T-helper 2 cell (primary cell): ENCODE measurements at places on chromosomes 6 and 20.

DNA sequence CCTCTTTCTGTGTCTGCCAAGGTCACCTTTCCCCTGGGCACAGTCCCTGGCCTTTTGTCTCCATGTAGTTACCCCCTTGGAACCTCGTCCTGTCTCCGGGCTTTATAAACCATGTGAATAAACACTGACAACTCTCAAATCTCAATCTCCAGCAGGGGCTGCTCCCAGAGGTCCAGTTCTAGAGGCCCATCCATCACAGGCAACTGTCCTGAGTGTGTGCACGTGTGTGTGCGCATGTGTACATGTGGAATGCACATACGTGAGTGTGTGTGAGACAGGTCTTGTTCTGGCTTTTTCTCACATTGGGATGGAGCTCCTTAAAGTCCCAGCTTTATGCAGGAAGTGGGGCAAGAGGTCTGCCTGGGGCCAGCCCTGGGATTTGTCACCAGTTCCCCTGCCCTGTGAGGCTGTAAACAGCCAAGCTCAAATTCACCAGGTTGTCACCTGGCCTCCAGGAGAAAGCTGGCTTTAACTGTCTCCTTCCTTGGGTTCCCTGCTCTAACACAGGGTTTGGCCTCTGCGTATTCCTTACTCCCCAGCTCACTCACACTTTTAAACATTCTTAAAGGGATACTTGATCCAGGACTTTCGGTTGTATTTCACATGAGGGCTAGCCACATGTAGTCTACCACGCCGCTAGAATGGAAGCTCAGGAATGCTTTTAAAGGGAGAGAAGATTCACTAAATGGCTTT lies 42.7 kb downstream of the RAMACL start:
- no peak for DNase-seq

GRCh38 chr6:113821445-113821844 lies 35.7 kb upstream of the MARCKS start:
- DNase-seq = no peak

- DNase-seq = no peak
These were observed 60.0 kb downstream of the CNKSR3 start for GRCh38 chr6:154450498-154450897.

- no peak for DNase-seq
These were observed 73.9 kb downstream of the F13A1 start for GRCh38 chr6:6246544-6246943.

DNA sequence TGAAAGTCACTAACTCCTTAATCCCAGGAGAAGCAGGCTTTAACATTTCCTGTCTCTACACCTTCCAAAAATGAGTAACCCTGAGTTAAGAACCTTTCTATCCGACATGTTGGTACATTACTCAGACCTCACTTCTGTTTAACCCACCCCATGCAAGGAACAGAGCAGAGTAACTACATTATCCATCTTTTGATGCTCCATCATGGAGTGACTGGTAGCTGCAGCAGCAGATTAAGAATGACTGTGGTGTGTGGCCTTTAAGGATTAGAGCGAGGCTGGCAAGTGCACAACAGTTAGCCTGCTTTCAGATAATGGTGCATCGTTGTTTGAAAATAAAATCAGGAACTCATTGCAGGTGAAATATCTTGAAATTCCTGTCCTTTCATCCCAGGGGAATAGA lies 2.0 kb downstream of the TRAF3IP2 start:
- DNase-seq = no peak

DNA sequence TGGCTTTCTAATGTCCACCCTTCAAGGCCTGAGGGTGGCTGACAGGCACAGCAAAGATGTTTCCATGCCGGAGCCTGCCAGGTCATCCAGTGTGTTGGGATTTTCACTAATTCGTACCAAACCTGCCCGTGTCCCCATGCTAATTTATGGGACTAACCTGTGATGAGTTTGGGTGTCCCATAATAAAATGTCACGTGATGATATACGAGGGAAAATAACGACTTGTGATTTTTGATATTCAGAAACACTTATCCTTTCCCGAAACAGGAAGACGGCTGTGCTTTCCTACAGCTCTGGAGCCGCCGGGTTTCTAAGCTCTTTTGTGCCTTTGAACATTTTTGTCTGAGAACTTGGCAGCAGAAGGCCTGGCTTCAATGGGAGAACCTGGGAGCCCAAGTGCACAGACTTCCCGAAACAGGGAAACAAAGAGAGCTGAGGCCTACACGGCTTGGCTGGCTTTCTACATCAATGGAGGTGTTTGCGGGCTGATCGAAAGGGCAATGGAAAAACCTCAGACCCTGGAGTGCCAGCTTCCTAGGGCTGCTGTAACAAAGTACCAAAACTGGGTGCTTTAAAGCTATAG lies 171.9 kb upstream of the JARID2 start:
- no peak for DNase-seq

DNA sequence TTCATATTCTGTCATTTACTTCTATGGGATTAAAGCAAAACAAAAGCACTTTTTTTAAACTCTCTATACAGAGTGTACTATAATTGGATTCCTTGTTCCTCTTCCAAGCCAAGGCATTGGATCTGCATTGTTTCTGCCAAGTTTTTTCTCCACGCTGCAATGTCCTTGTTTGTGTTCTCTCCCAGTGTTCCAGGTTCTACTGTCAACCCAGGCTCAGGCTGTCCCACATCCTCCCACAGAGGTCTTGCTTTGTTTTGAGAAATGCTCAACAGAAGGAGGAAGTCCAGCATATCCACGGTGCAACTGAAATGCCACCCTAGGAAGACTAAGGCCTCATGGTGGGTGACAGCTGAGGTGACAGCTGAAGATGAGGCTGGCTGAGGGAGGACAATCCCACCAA lies 287.1 kb upstream of the PRDM1 start:
- DNase-seq = no peak

GRCh38 chr20:39946053-39946810 lies 742.8 kb downstream of the MAFB start:
- DNase-seq = no peak

DNA sequence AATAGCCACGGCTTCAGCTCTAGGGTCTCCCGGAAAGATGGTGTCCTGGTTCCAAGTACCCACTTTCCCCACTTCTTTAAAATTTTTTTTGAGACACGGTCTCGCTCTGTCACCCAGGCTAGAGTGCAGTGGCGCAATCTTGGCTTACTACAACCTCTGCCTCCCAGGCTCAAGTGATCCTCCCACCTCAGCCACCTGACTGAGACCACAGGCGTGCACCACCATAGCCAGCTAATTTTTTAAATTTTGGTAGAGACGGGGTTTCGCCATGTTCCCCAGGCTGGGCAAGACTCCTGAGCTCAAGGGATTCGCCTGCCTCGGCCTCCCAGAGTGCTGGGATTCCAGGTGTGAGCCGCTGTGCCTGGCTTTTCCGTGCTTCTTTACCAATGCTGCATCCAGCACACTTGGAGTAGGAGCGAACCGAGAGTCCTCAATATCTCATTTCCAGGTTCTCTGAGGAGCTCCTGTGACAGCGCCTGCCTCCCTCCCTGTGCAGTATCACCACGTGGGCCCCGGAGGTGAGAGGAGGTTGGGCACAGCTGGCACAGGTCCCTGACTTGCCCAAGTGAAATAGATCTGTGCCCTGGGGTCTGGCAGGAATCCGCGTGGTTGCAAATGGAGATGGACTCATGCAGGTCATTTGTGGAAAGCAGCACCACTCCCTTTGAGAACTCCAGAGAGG lies 37.3 kb downstream of the EZR start:
- no peak for DNase-seq

DNA sequence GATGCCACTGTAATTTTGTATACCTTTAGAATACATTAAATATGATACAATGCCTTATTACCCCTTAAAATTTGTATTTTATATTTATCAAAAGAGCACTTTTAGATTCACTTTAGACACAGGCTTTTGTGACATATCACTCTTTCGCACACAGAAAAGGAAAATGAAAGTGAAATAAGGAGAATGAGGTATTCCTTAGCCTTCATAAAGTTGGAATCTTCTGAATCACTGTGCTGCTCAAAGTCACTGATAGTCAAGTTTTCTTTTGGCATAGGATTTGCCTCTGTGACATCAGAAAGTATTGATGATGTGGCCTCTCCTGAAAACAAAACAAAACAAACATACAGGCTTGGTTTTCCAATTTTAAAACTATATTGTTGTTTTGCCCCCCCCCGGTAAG lies 1097.1 kb downstream of the KIF16B start:
- DNase-seq = no peak

GRCh38 chr20:14178528-14178927 lies 158.9 kb downstream of the FLRT3 start:
- no peak for DNase-seq

- DNase-seq = peak; percentile 60
These were observed 2.7 kb downstream of the SLC32A1 start for GRCh38 chr20:38726804-38727606.

- no peak for DNase-seq
These were observed 11.7 kb upstream of the MAPK13 start for GRCh38 chr6:36118550-36119107.

GRCh38 chr6:133977983-133978895 lies 25.2 kb downstream of the TBPL1 start:
- no peak for DNase-seq

GRCh38 chr6:113920663-113921267 lies 50.2 kb downstream of the HDAC2 start:
- no peak for DNase-seq
